ENCODE measurements at places on chromosomes 12 and 14.

- DNase-seq = no peak
These were observed 73.4 kb upstream of the EIF5 start for GRCh38 chr14:103260629-103261124.

DNA sequence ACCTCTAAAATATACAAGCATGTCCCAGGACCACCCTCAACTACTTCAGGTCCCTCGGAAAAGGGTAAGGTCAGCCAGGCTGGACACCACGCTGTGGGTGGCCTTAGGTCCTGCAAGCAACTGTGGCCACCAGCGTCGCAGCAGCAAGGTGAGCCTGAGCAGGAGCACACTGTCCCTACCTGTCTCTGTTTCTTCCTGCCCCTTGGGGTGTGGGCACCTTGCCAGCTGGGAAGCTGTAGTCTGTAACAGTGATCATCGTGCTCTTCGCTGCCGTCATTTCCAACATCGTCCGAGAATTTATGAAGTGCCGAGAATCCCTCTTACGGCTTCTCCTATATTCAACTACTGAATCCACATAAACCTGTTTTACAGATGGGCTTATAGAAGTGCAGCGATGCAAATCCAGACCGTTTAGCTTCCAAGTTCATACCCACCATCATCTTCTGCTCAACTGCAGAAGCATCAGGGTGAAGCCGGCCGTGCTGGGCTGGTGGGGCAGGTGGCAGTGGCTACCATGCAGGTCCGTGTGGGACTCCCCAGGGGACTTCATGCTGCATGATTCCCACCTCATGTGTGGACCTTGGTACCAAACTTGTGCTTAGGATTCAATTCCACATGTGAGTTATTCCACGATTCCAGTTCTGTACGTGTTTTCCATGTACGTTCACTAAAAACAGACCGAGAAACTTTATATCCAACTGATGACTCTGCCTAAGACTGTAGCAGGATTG lies 361.3 kb upstream of the SFSWAP start:
- no peak for DNase-seq

DNA sequence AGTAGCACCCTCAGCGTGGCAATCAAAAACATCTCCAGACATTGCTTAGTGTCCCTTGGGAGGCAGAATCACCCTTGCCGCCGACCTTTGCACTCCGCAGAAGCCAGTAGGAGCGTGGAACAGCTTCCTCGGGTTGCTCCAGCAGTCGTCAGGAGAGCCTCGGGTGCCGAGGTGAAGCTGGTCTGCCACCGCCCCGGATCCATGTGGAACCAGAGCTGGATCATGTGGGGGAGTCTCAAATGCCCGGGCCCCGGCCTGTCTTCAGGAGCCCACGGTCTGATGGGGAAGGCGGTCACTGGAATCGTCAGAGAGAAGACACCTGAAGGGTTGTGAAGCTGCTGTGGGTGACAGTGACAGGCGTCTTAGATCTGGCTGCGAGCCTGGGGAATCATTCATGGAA lies 14.3 kb downstream of the MVK start:
- no peak for DNase-seq

DNA sequence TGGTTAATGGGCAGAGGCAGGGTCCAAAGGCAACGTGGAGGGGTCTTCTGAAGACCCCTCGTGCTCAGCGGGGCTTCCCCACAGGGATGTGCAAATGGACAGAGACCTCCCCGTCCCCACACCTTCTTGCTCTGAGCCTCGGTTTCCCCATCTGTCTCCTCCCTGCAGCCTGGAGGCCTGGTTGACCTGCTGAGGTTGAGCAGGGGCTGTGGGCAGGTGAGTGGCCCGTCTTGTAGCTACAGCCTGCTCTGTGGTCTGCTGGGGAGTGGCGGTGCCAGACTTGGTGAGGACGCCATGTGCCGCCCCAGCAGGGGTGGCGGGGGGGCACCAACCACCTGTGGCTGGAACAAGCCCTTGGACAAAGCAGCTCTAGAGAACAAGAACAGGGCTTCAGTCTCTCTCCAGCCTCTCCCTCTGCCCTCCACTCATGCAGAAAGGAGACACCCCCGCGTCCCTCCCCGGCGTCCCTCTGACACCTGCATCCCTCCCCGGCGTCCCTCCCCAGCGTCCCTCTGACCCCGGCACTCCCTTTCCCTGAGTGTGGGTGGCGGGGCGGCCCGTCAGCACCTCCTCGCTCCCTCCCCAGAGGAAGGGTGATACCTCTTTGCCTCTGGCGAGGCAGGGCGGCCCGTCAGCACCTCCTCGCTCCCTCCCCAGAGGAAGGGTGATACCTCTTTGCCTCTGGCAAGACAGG lies 83.7 kb downstream of the NOC4L start:
- DNase-seq = no peak

DNA sequence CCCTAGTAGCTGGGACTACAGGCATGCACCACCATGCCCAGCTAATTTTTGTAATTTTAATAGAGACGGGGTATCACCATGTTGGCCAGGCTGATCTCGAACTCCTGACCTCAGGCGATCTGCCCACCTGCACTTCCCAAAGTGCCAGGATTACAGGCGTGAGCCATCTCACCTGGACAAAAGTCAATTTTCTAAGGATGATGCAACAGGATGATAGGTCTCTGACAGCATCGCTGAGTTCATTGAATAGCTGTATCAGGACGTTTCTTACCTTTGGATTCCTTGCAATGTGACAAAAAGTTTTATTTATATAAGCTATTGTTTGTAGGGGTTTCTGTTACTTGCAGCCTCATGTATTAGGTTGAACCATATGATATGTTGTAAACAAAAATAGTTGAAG lies 55.5 kb upstream of the PCED1B start:
- no peak for DNase-seq

DNA sequence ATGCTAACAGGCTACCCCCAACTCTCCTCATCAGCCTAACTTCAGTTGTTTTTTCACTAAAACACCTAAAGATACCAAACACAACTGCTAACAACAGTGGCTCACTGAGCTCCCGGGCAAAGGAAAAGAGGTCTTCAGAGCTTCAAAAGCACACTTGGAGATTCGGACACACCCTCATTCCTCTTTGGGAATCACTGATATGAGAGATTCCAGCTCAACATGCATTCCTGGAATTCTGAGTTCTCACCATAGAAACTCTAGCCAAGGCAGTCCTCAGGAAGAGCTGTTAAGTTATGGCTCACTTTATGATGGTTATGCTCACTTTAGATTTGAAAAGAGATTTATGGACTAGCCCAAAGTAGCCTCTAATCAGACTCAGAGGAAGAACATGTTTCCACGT lies 40.1 kb downstream of the STXBP6 start:
- DNase-seq = no peak

GRCh38 chr14:32366986-32367385 lies 37.9 kb downstream of the AKAP6 start:
- DNase-seq = no peak

- no peak for DNase-seq
These were observed 465.8 kb downstream of the CCER1 start for GRCh38 chr12:90489141-90489540.

GRCh38 chr12:66552716-66553115 lies 126.2 kb downstream of the GRIP1 start:
- no peak for DNase-seq

DNA sequence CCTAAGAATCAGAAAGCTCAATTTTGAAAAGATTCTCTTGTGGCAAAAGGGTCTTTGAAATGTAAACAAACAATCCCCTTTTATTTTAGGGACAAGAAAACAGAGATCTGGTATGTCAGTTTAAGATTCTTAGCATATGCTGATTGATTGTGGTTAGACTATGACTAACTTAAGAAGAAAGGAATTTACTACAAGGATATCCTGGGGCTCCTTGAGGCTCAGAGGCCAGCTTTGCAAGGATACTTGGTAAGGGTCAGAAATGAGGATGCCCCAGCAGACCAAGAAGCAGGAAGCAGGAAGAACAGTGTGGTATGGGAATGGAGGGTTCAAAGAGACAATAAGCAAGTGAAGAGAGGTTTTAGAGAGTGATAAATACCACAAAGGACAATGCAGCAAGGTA lies 474.6 kb downstream of the ETNK1 start:
- no peak for DNase-seq

DNA sequence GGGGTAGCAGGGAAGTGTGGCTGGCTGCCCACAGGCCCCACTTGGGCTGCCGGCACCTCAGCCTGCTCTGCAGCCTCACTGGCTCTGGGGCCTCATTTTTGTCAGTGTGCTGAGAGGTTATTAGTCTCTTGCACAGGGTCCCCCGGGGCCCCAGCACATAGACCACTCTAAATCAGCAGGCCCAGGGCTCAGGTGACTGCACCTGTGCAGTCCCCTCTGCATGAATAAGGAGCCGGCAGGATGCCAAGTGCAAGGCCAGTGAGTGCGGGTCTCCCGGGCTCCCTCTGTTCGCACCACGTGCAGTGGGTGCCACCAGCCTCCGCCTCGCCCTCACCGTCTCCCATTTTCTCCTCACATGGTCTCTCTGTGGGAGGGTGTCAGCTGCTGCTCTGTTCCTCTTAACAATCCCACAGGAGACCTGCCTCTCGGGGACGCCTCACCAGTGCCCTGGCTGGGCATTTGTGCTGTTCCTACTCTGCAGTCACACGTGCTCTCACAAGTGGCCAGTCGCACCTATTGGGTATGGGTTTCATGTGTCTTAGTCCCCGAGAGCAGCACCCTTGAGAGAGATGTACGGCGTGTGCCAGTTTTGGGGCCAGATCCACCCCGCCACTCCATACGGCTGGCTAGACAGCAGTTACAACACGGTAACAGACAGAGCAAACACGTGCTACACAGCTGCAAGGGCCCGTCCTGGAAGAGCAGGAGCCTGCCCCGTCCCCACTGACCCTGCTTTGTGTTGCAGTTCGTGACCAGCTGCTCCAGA lies 40.4 kb downstream of the MMAB start:
- no peak for DNase-seq

- DNase-seq = no peak
These were observed 100.0 kb upstream of the HECTD1 start for GRCh38 chr14:31307618-31308017.

DNA sequence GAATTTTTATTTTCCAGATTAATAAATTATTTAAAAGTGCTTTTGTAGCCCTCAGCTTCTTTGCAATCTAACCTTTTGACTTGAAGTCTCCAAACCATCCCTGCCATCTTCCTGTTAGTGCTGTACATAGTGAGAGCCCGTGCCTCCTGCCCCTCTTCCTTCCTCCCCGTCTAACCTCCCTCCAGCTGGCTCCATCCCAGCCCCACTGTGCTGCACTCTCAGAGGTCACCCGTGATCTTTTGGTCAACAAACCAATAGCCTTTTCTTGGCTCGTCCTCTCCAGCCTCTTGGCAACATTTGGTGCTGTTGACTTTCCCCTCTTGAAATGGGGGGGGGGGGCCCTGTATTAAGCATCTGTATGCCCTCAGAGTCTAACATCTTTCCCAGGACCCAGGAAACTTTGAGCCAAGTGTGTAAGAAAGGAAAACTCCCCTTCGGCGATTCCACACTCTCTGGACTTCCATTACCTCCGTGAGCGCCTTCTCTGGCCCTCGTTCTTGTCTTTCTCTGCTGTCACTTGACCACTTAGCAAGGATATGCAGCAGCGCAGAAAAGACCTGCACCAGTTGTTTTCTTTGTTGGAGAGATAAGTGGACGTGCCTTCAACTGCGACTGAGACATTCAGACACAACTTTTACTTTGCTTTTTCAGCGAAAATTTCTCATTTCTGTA lies 44.1 kb downstream of the FBXW8 start:
- no peak for DNase-seq

DNA sequence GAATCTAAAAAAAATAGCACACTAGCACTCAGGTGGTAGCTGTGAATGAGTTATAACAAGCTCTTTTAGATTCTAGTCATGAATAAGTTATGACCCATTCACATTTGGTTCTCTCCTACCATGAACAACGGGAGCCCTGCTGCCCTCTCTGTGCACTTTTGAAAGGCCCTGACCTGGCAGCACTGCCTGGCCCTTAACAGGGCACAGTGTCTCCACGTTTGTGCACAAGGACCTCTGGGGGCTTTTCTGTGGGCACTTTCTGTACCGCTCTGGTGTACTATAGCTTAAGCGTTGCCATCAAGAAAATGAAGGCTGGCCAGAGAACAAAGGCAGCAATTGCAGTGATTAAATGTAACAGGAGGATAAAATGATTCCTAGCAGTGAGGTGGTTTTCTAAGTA lies 21.2 kb downstream of the CCDC92 start:
- no peak for DNase-seq

DNA sequence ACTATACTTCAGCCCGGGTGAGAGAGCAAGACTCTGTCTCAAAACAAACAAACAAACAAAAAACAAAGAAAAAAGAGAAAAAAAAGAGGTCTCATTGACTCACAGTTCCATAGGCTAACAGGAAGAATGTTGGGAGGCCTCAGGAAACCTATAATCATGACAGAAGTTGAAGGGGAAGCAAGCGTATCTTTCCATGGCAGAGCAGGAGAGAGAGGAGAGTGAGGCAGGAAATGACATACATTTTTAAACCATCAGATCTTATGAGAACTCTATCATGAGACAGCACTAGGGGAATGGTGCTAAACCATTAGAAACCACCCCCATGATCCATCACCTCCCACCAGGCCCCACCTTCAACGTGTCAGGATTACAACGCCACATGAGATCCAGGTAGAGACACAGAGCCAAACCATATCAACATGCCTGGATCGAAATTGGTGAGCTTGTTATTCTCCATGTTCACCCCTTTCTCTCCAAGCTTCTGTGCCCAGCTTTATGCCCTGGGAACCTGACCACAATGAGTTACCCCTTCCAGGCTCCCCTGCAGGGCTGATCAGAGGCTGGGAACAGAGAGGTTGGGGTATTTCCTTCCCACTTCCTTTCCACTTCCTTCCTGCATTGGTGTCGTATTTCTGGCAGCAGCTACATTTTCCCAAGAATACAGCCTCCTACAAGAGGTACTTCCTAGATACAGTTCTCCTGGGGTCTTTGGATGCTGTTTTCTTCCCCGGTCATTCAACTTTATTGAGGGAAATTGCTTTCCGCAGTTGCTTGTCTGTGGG lies 219.3 kb upstream of the FLRT2 start:
- DNase-seq = no peak

DNA sequence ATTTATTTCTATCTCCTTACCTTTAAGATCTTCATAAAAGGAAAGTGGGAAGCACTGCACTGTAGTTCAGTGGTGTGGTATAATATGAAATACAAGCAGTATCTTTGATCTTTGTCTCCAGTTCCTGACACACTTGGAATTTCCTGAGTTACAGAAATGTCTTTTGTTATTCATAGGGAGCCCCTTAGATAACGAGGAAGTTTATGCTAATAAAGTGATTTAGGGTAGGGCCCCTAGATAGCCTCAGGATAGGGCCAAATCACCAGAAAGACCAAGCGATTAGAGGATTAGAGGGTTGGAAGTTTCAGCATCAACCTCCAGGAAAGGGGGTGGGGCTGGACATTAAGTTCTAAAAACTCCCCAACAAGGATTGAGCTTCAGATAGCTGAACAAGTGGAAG lies 29.9 kb upstream of the DDHD1 start:
- DNase-seq = no peak

DNA sequence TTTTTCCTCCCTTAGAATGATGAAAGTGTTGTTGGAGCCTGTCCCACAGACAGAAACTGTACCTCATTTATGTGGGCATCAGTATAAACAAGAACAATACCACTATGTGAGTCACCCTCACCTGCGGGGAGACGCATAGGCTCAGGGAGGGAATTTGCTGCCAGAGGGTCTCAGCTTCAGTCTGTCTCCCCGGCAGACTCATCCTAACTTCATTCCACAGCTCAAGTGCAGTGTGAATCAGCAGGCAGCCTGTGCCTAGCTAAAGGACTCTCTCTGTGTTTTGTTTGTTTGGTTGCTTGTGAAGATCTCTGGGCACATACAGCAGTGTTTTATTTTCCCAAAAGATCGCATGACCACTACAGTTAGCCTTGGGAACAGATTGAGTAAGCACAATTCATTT lies 98.9 kb downstream of the PRKCH start:
- DNase-seq = no peak

Data from progenitor cell of endocrine pancreas (in vitro differentiated cells).